ENCODE measurements at places on chromosomes 4 and X. TPM values are rescaled to one million over a fixed set of nuclear protein-coding genes. Genes with fewer than 3 reads are reported as not detected.
A peak's percentile ranks its signal among the peaks of the same experiment; 100 is the strongest.

DNA sequence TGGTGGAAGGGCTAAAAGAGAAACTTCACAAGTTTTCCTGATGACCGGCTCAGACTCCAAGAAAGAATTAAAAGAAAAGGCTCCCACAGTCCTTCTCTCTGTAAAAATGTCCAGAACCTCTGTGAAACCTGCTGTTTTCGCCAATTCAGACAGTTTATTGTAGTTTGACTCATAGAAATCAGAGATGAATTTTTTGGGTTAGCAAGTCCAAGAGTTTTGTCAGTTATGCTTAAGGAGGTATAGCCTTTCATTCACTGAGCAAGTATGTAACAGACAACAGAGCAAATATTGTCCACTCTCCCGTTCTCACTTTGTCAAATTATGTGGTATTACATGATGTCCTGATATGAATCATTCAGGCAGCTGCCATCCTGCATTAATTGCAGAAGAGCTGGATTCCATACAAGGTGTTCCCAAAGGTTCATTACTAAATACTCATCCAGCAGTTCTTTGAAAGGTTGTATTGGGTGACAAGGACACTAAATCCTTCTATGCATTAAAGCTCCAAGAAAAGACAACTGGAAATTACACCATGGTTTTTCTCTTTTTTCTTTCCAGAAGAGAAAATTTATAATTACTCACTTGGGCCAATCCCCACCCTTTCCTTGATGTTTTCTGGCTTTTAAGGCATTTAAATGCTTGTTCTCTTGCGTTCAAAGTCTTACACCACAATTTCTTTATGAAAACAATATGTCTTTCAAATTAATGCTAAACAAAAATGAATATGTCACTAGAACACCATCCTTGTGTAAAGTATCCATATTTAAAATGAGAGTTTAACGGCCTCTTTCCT, 30.0 kb upstream of the PLAC1 start:
- no peak overlapping the region for H3K4me3 ChIP-seq
- H3K27ac ChIP-seq: no peak overlapping the region
- H3K36me3 ChIP-seq: no peaks in the 10 kb centered on the region
- H3K27me3 ChIP-seq: no peaks in the 10 kb centered on the region
- DNase-seq: no peak

DNA sequence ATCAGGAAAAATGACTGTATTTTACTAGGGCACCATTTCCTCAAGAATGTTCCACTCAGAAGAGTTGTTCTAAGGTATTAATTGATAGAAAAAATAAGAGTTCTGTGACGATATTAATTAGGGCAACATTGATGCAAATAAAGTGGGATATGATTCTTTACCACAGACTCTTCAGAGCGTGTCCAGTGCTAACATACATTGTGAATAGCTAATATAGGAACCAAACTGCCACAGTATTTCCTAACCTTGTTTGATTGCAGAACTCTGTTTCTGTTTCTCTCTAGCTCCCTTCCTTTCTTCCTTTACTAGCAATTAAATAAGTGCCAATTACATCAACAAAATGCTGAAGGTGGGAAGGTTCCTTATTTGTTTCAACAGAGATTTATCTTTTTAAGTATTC, 154.1 kb upstream of the CPEB2 start:
- H3K27ac ChIP-seq: no peak overlapping the region
- no peak for DNase-seq
- H3K4me1 ChIP-seq: peaks cover 1% of the 10 kb centered on the region
- peaks cover 2% of the 10 kb centered on the region for H3K27me3 ChIP-seq

GRCh38 chrX:118526149-118526548, 30.5 kb downstream of the DOCK11 start:
- no peak overlapping the region for H3K4me3 ChIP-seq
- no peak for DNase-seq
- no peaks in the 10 kb centered on the region for H3K36me3 ChIP-seq
- H3K4me1 ChIP-seq: peaks cover 39% of the 10 kb centered on the region
- no peak overlapping the region for H3K27ac ChIP-seq

DNA sequence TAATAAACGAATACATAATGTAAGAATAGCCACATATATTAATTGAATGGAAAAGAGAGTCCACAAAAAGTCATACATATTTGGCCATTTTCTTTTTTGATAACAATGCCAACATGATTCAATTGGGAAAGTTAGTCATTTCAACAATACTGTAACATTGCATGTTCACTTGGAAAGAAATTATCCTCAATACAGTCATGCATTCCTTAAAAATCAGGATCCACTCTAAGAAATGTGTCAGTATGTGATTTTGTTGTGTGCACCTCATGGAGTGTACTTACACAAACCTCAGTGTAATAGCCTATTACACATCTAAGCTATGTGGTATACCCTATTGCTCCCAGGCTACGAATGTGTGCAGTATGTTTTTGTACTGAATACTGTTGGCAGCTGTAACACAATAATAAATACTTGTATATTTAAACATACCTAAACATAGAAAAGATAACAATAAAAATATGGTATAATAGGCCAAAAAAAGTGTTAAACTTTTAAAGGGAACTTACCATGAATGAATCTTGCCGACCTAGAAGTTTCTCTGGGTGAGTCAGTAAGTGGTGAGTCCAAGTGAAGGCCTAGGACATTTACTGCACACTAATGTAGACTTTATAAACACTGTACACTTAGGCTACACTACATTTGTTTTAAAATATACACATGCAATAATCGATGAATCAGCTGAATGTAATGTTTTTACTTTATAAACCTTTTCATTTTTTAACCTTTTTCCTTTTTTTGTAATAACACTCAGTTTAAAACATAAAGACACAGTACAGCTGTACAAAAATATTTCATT, 806.8 kb downstream of the PCDH18 start:
- no peaks in the 10 kb centered on the region for H3K36me3 ChIP-seq
- no peak for DNase-seq
- H3K27me3 ChIP-seq: no peaks in the 10 kb centered on the region
- peaks cover 5% of the 10 kb centered on the region for H3K4me1 ChIP-seq

GRCh38 chrX:119427024-119427794, 28.1 kb downstream of the SLC25A43 start:
- no peaks in the 10 kb centered on the region for H3K36me3 ChIP-seq
- no peaks in the 10 kb centered on the region for H3K27me3 ChIP-seq
- peak overlapping the region; percentile 2 for H3K4me3 ChIP-seq
- peak overlapping the region; percentile 87 for H3K27ac ChIP-seq

- no peak for DNase-seq
- no peak overlapping the region for H3K27ac ChIP-seq
- no peaks in the 10 kb centered on the region for H3K4me1 ChIP-seq
- peaks cover 14% of the 10 kb centered on the region for H3K27me3 ChIP-seq
- no peaks in the 10 kb centered on the region for H3K36me3 ChIP-seq
Measured at GRCh38 chr4:149768477-149768876, 47.2 kb downstream of the IQCM start.

The NBDY gene
- total RNA-seq: 49.9 TPM

The MGAT4D gene
- total RNA-seq: not detected

The IL1RAPL1 gene
- total RNA-seq: not detected

The CPZ gene
- 22.2 TPM for total RNA-seq

The KDM6A gene
- total RNA-seq: 14.4 TPM

All from chondrocyte (in vitro differentiated cells).